H4 (cell line): ENCODE measurements at places on chromosomes 11 and 22.

DNA sequence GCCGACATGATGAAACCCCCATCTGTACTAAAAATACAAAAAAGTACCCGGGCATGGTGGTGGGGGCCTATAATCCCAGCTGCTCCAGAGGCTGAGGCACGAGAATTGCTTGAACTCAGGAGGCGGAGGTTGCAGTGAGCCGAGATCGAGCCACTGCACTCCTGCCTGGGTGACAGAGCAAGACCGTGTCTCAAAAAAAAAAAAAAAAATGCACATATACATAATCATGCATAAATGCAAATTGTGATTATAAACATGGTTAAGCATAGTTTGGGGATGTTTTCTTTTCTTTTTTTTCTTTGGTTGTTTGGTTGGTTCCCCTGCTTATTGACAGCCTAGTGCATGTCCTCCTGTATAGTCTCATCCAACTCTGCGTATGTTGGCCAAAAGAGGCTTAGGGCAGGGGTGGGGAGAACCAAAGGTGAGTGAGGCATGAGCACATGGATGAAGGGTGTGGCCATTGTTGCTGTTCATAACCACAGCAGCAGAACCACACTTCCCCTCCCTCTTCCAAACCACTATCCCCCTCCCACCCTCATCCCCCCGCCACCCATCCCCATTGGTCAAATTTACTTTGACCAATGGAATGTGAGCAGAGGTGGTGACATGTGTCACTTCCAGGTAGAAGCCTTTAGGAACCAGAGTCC is 6.9 kb upstream of the VPS37C start:
- DNase-seq, result no peak

DNA sequence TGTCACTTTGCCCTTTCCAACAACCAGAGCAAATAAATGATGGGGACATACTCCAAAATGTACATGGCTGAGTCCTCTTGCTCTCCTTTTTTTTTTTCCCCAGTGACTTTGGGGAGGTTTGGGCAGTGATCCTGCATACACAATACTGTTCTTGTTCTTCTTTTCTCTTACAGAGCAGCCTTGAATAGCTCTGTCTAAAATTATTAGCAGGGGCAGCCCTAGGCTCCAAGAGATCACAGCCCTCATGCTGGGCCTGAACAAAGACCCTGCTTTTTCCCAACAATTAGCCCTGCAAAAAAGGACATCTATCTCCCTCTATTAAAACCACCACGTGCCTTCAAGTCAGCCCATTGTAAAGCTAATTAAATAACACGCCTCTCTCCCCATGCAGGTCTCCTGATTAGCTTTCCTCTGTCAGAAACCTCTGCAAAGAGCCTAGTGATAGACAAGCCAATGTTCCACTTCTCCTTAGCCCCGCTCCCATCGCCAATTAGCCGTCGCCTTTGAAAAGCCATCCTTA is 54.7 kb downstream of the ETS1 start:
- no peak for DNase-seq

GRCh38 chr11:93686812-93687211 is 25.3 kb downstream of the CEP295 start:
- no peak for DNase-seq

- no peak for DNase-seq
Measured at GRCh38 chr22:50016308-50016987, 3.9 kb upstream of the IL17REL start.

DNA sequence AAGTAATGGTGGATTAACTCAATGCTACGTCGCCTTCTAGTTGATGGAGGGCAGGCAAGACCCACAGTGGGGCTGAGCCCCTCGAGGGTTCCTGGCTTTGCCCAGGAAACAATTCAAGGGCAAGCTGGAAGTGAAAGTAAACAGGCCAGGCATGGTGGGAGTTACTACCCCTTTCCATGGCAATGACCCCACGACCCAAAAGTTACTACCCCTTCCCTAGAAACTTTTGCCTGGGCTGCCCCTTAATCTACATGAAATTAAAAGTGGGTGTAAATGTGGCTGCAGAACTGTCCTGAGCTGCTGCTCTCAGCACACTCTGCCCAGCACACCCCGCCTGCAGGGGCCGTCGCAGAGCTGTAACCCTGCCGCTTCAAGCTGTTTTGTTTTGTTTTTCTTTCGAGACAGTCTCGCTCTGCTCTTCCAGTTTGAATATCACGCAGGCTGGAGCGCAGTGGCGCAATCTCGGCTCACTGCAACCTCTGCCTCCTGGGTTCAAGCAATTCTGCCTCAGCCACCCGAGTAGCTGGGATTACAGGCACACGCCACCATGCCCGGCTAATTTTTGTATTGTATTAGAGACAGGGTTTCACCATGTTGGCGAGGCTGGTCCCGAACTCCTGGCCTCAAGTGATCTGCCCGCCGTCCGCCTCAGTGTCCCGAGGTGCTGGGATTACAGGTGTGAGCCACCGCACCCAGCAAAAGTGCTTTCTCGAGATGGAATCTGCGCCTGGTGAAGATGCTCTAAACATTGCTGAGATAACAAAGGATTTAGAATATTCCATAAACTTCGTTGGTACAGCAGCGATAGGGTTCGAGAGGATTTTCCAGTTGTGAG is 5.9 kb upstream of the RNH1 start:
- DNase-seq, result no peak

DNA sequence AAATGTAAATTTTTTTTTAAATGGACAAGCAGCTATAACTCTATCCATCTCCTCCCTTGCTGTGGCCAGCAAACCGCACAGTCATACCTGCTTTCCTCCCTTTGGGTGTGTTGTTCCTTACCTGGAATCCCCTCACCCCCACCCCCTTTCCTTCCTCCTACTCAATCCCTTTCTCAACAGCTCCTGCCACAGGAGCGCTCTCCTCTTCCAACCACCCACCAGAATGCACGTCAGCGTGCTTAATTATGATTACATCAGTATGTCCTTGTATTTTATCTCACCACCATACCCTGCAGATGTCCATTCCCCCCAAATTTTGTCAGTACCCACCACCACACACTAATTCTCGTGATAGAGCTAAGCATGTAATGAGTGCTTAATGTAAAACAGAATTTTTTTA is 60.9 kb upstream of the LMO2 start:
- DNase-seq, result no peak
